ENCODE measurements at places on chromosomes 1 and 21.

GRCh38 chr1:220281159-220281574 lies 8.9 kb upstream of the RAB3GAP2 start:
- DNase-seq, result no peak

- no peak for DNase-seq
Observed at GRCh38 chr1:186289943-186290545, 85.0 kb downstream of the TPR start.

DNA sequence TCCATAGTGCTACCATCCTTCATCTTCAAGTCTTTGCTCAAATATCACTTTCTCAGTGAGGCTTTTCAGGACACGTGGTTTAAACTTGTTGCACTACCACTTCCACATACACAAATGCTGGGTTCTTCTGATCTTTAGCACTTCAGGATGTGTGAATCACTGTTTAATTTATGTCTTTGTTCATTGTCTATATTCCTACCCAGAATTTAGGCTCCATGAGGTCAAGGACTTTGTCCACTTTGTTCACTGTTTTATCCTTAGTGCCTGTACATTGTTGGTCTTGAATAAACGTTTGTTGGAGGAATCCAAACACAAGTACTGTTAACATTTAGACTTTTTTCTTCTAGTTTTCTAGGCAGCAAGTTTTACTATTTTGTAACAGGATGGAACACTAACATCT lies 42.6 kb upstream of the RALGPS2 start:
- DNase-seq, result no peak

- DNase-seq, result no peak
Observed at GRCh38 chr1:153612755-153613331, at the start of gene S100A16. TSS of gene S100A16 (minus strand) at chr1:153613137. CDS start at chr1:153608151, 4,986 bp downstream.

DNA sequence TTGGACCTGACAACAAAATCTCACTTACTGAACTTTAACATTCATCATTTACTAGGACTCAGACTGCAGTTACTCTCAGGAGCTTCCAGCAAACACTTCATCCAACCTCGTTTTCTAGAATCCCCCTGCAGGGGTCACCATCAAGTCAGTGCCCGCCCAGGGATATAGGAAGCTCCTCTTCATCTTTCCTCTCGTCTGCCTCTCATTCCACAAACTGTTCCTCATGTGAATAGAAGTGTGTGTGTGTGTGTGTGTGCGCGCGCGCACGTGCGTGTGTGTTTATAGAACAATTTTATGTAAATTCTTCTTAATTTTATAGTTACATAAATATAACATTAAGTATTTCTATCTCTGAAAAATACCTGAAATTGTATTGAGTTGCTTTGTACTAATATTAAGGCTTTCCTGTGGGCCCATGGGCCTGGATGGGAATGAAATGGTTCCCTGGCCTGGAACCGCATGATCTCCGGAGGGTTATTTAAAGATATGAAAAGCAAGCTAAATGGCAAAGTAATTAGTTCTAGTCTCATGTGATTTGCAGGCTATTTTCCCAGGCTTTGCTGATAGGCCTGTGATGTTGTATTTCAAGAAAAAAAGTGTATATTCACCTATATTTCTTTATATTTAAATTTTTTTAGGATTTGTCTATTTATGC lies 21.7 kb upstream of the ABCD3 start:
- no peak for DNase-seq

GRCh38 chr1:207453710-207454045 lies 450 bp upstream of the CR2 start:
- no peak for DNase-seq

- DNase-seq, result no peak
Observed at GRCh38 chr1:47201179-47201578, 11.3 kb upstream of the PDZK1IP1 start.

DNA sequence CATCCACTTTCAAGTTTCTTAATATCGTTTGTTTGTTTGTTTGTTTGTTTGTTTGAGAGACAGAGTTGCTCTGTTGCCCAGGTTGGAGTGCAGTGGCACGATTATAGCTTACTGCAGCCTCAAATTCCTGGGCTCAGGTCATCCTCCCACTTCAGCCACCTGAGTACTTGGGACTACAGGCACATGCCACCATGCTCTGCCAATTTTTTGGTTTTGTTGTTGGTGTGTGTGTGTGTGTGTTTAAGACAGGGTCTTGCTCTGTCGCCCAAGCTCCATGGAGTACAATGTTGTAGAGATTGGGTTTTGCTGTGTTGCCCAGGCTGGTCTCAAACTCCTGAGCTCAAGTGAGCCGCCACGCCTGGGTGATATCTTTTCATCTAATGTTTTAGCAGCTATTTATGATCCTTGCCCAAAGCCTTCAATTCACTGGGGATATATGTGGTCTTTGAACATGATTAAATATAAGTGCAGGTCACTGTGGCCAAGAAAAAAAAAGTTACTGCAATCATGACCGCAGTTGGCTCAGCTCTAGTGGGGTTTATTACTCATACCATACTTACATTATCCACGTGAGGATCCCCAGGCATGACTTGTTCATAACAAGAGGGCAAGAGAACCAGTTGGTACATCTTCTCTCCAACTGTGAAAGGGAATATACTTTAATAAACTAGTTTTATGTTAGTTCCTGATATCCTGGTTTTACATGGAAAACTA lies 8.0 kb downstream of the RRP1B start:
- no peak for DNase-seq

- DNase-seq, result no peak
Observed at GRCh38 chr1:116314305-116314919, 58.6 kb upstream of the ATP1A1 start.

DNA sequence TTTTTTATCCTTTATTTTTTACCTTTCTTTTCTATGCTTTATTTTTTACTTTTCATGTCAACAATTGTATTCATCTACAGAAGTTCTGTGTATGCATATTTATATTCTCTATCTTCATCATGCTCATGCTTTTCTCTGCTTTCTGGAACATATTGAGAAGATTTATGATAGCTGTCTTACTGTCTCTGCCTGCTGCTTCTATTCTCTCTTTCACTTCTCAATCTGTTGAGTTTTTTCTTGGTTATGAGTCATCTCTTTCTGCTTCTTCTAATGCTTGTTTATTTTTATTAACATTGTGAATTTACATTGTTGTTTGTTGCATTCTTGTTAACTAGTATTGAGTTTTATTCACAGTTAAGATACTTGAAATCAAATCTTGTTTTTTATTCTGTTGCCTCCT lies 22.6 kb downstream of the F5 start:
- no peak for DNase-seq

GRCh38 chr1:177975588-177976495 lies 6.0 kb upstream of the SEC16B start:
- no peak for DNase-seq

DNA sequence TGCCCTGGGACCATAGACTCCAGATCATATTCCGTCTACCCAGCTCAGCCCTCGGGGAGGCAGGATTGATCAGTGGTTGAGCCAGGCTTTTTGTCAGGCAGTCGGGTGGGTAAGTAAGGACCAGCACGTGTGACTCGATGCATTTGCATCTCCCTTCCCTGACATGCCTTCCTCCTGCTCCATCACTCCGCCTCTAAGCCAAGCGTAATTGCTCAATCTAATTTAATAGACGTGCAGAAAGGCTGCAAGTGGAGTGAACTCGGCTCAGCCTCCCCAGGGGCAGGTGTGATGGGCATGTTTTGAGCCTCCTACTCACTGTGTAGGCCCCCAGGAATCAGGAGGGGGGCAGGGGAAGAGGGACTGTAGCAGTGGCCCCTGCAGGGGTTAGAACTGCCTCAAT lies 34.6 kb upstream of the GRIK3 start:
- DNase-seq, result no peak

DNA sequence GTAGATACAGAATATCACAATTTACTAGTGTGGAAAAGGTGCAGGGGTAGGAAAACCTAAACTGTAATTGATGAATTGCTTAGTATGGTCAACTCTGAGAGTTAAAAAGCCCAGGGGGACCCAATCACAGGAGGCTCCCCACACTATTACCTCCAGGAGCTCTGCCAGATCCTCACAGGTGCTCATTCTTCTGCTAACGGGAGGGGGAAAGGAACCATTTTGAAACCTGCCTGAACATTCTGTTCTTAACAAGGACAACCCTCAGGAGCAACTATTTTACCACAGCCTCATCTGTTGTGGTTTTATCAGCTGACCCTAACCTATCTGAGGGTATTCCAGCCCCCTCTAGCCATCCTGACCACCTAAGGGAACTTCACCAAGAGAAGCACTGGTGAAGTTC lies 19.1 kb downstream of the PDIK1L start:
- no peak for DNase-seq

GRCh38 chr1:196527919-196528318 lies 80.3 kb downstream of the KCNT2 start:
- no peak for DNase-seq

- no peak for DNase-seq
Observed at GRCh38 chr1:118008011-118008410, 78.5 kb downstream of the WDR3 start.

GRCh38 chr1:36365381-36365780 lies 20.3 kb downstream of the STK40 start:
- DNase-seq, result no peak

- DNase-seq, result no peak
Observed at GRCh38 chr21:31938330-31939301, 65.8 kb downstream of the HUNK start.

GRCh38 chr21:31848326-31848985 lies 24.4 kb upstream of the HUNK start:
- no peak for DNase-seq

GRCh38 chr1:213761845-213762407 lies 225.8 kb upstream of the PROX1 start:
- no peak for DNase-seq

DNA sequence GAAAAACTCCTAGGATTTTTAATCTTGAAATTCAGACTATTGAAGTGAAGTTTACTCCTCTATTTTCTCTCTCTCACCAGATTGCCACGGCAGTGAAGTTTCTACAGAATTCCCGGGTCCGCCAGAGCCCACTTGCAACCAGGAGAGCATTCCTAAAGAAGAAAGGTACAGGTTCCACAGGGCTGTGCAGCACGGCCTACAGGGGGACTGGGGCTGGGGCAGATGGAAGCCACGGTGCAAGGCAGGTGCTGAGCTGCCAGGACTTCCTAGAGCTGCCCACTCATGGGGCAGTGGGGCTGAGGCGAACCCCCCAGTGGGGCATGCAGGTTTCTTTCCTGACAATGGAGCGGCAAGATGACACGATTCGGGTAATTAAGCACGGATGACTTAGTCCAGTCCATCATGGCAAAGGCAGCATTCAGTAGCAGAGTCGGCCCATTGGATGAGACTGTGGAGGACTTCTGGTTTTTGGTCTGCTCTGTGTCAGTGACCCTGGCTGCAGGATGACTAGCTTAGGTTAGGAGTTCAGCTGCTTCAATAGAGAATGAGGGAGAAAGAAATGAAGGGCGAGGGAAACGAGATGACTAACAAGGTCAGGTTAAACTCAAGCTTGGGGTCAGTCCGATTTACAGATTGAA lies 61.5 kb downstream of the PEX14 start:
- no peak for DNase-seq

- no peak for DNase-seq
Observed at GRCh38 chr1:4585216-4585615, 69.2 kb upstream of the AJAP1 start.

DNA sequence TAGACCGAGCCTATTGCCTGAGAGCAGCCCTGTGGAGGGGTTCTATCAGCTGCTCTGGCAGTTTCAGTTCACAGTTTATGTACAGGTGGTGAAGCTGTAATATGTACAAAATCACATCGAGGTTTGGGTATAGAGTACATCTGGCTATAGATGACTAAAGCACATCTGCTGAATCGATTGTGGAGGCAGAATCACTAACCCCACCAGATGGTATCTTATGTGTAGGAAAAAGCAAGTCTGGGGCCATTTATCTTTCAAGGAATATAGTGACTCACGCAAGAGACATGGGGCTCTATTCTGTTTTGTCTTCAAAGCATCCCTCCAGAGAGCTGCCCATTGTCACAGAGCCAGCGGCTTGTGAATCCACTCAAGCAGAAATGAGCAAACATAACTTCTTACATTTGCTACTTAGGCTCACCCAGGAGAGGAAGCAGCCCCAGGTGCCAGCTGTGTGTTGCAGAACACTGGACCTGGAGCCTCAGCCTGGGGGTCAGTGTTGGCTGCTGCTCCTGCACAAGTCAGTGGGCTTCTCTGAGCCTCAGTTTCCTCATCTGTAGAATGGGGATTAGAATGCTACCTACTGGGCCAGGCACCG lies 21.3 kb downstream of the MIIP start:
- DNase-seq, result no peak

GRCh38 chr21:27700974-27701614 lies 734.2 kb upstream of the ADAMTS5 start:
- DNase-seq, result no peak

- no peak for DNase-seq
Observed at GRCh38 chr1:212402666-212403321, 11.9 kb downstream of the PACC1 start.

DNA sequence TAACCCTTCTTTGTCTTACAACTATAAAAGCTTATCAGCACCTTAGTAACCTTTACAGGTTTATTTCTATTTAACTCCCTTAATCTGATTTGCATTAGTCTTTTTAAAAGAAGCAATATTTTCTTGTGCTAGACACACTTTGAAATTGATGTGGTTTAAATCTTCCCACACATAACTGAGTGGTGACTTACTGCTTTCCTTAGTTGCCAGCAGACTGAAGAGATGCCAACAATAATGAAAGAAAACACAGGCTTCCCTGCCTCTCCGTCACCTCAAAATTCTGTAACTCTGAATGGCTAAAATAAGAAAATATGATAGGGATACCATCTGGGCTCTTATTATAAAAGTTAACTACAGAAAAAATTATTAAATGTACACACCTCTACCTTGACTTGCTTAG lies 196.8 kb downstream of the PTBP2 start:
- no peak for DNase-seq

- no peak for DNase-seq
Observed at GRCh38 chr1:25080294-25081209, 150.5 kb upstream of the RUNX3 start.

- no peak for DNase-seq
Observed at GRCh38 chr1:179800481-179800880, 57.4 kb downstream of the FAM163A start.

DNA sequence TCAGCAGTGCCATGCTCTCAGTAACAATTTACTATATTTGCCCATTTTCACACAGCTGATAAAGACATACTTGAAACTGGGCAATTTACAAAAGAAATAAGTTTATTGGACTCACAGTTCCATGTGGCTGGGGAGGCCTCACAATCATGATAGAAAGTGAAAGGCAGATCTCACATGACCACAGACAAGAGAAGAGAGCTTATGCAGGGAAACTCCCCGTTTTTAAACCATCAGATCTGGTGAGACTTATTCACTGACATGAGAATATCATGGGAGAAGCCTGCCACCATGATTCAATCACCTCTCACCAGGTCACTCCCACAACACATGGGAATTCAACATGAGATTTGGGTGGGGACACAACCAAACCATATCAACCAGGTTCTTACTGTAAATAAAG lies 112.1 kb upstream of the C1orf87 start:
- DNase-seq, result no peak

GRCh38 chr1:245441689-245442088 lies 286.9 kb downstream of the KIF26B start:
- DNase-seq, result no peak

All from esophagus squamous epithelium (tissue), 5 donors.